ENCODE measurements at places on chromosomes 3 and 15.

DNA sequence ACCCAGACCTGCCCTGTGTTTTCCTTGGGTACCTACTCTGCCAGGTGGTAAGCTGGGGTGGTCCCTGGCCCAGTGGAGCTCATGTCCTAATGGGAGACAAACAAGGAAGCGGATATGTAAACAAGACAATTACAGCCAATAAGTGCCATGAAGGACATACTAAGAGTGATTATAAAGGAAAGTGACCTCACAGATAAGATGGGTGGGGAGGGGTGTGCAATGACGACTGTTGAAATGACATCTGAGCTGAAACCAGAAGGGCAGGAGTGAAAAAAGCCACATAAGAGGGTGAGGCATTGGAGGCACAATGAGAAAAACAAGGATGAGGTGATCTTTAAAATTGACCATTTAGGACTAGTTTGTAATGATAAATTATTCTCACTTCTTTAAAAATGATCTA is 336.2 kb upstream of the IL12A start:
- no peak for DNase-seq

- no peak for DNase-seq
Measured at GRCh38 chr3:72976281-72976741, 20.3 kb upstream of the PPP4R2 start.

DNA sequence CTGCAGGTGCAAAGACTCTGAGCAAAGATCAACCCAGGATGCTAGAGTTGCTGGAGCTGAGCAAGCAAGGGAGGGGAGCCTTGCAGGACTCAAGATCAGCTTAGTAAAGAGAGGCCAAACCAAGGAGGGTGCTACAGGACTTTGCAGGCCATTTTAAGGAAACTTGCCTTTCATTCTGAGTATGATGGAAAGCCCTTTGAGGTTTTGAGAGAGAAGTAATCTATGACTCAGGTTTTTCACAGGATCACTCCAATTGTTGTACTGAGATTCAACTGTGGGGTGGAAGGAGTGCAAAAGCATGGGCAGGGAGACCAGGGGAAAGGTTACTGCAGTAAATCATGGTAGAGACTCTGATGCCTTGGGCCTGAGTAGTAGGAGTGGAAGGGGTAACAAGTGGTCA is 260.4 kb upstream of the GPR149 start:
- DNase-seq = no peak

- DNase-seq = no peak
Measured at GRCh38 chr15:88177451-88177850, 79.1 kb downstream of the NTRK3 start.

DNA sequence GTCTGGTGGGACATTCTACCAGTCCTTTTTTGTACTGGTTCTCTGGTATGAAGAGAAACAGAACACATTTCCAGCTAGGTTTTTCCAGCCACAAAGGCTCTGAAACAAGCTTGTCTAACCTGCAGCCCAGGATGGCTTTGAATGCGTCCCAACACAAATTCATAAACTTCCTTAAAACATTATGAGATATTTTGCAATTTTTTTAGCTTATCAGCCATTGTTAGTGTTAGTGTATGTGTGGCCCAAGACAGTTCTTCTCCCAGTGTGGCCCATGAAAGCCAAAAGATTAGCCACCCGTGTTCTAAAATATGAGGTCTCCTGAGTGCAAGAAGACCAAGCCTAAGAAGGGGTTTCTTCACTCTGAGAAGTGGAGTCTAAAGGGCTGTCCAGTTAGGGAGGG is 18.4 kb upstream of the TIMP4 start:
- no peak for DNase-seq

DNA sequence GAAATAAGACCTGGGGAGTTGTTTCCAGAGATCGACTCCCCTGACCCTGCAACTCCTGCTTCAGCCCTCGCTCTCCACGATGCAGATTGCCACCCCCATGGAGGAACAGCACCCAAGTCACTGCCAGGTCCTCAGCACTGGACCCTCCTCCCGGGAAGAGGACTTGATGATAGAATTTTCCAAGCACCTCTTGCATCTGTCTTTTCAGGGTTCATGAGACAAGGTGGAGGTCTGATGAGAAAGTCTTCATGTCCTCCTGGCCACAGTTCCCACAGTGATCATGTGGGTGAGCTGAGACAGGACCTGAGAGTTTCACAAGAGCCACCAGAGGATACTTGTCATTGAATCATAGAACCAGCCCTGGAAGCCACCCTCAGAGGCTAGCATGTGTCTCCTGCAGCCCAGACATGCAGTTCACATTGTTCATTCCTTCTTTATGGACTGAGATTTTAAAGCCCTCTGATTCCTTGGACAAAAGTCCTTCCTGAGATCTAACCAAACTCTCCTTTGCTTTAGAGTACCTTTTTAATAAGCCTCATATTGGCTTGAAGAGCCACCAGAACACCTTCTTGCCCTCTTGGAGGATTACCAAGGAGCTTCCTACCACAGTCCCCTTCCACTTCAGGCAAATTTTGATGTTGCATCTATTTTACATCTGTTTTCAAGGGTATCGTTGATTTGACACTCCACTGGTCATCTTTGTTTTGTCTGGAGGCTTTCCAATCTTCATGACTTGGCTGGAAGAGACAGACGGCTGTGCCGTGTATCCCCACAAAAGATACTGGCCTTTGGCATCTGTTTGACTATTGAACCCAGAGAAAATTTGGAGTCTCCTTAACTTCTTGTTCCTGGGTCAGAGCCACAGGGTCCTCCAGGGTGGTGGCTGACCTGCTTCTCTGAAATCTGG is 224.8 kb upstream of the BHLHE40 start:
- DNase-seq = no peak

GRCh38 chr3:192392986-192393385 is 334.4 kb downstream of the FGF12 start:
- no peak for DNase-seq

DNA sequence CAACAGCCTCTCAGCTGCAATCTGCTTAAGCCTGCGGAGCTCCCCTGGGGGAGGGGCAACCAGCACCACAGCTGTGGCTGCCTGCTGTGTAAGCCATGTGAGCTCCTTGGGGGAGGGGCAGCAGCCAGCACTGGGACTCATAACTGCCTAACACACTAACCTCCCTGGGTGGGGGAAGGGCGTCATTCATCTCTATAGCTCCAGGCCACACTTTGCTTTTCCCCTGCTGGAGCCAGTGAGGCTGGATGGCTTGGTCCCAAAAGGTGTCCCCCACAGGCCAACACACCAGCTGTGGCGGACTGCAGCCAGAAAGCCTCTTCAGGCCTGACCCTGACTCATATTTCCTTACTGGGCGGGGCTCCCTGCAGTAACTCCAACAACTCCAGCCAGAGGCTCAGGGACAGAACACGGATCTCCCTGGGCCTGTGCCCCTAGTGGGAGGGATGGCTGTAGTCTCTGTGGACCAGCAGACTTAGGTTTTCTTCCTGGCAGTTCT is 129.8 kb downstream of the PPM1L start:
- DNase-seq = peak; percentile 99

GRCh38 chr15:77866596-77867125 is 210.8 kb downstream of the TBC1D2B start:
- no peak for DNase-seq

GRCh38 chr3:58333206-58334012 is 717 bp downstream of the PXK start:
- DNase-seq = peak; percentile 17

DNA sequence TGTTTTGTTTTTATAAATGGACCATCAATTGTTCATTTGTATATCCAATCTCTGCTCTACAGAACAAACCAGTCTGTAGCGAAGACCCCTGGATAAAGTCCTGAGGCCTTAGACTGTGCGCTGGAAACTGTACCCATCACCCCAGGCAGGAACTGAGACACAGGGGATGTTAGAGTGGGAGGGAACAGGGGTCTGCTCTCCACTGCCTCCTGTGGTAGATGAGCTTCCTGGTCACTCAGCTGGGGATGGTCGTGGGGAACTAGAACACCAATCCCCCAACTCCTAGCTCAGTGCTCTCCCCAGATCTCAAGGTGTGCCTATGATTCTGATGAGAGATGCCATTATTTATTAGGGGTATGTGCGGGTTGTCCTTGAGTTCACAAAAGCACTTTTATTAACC is 340.2 kb upstream of the IGF1R start:
- DNase-seq = peak; percentile 8

GRCh38 chr15:45199136-45199810 is 11.5 kb upstream of the SHF start:
- DNase-seq = peak; percentile 62

- no peak for DNase-seq
Measured at GRCh38 chr3:138065949-138066348, 49.5 kb downstream of the DZIP1L start.

- DNase-seq = no peak
Measured at GRCh38 chr3:79726786-79727185, 41.0 kb downstream of the ROBO1 start.

- no peak for DNase-seq
Measured at GRCh38 chr15:31272558-31273257, 53.9 kb upstream of the KLF13 start.

- DNase-seq = no peak
Measured at GRCh38 chr3:142663865-142664264, 60.0 kb upstream of the TRPC1 start.

DNA sequence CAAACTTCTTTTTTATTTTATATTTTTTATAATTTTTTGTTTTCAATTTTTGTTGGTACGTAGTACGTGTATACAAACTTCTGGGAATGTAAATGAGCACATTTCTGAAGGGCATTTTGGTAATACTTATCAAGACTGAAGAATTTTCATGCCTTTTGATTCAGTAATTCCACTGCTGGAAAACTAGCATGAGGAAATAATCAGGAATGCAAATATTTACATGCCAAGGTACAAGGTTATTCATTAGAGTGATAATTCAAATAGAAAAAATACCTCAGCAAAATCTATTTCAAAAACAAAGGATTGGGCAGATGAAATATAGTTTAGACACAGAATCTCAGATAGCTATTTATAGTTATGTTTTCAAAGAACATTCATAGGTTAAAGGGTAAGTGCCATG is 128.7 kb downstream of the DMXL2 start:
- DNase-seq = no peak

DNA sequence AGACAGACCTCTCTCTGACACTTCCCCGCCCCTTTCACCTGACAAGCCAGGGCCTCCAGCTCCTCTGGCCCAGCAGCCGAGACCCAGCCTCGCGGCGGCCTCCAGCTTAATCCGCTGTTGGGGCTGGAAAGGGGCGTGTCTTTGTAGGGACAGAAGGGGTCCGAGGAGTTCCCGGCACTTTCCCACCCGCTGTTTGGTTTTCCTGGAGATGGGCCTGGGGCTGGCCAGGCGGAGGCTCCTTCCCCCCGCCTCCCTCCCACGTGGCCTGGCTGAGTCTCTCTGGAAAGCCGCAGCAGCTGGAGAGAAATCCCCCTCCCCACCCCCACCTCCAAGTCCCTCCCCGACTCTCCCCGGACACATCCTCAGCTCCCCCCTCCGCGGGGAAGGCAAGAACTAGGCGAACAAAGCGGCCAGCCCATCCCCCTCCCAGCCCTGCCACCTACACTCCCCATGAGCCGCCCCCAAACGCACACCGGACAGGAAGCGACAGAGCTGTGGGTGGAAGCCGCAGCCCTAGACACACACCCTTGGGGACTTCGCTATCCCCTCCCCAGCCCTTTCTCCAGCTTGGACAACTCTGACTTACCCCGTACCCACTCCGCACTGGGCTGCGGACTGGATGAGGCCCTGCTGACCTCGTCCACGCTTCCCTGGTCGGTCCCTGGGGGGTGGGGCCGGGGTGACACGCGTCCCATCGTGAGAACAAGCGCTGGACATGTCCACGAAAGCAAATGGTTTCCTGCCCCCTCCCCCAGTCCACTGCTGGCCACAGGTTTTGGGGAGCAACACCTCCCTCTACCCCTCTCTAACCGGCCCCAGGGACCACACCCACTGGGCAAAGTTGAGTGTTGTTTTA is 1.2 kb downstream of the IGDCC4 start:
- peak; percentile 100 for DNase-seq

DNA sequence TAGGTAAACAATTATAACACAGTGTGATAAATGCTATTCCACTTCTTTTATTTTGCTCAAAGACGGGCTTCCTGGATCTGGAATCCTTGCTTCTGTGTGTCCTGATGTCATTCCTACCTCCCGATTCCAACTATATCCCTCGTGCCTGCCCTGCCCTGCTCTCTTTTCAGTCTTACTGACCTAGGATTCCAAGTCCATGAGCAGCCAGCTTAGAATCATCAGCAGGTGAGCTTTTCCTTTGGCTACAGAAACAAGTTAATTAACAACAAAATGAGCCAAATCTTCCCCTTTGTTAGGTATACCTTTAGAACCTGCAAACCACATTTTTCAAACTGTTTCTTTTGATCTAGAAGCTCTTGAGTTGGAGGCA is 21.9 kb upstream of the KPNA1 start:
- no peak for DNase-seq

GRCh38 chr3:151199554-151200438 is 3.2 kb downstream of the GPR171 start:
- no peak for DNase-seq

DNA sequence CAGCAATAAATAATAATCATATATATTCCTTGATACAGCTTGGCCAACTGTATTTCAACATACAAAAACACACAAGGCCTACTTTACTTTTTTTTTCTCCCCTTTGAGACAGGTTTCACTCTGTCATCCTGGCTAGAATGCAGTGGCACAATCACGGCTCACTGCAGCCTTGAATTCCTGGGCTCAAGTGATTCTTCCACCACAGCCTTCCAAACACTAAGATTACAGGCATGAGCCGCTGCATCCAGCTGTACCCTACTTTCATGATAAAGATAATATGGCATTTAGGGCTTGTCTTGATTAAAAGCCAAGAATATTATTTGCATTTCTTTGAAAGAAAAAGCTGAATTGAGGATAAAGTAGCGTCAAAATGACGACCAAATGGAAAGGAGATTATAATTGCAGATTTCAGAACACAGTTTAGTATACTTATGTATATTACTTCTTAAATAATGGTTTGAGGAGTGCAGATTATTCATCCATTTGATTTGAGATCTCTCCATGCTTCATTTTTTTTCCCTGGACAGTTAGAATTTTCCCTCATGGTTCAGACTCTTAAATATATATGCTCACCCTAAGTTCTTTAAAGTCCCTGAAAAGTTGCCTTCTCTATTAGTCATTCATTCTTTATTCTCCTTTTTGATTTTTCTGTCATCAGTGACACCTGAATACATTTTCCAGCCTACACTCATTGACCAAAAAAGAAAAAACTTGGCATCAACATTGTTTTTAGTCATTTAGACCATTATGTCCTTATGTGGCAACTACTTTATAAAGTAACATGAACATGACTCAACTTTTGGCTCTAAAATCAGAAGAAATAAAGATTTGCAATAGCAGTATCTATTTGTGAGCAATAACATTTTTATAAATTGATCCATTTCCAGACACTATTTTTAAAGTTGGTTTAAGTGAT is 48.5 kb upstream of the MLF1 start:
- DNase-seq = no peak

GRCh38 chr3:190210608-190211007 is 89.9 kb upstream of the P3H2 start:
- DNase-seq = no peak

All from NCI-H82 (cell line).